Pancreas (tissue), 10 donors: ENCODE measurements at places on chromosomes 6 and 20. TPM values are rescaled to one million over a fixed set of nuclear protein-coding genes. Genes with fewer than 3 reads are reported as not detected.

DNA sequence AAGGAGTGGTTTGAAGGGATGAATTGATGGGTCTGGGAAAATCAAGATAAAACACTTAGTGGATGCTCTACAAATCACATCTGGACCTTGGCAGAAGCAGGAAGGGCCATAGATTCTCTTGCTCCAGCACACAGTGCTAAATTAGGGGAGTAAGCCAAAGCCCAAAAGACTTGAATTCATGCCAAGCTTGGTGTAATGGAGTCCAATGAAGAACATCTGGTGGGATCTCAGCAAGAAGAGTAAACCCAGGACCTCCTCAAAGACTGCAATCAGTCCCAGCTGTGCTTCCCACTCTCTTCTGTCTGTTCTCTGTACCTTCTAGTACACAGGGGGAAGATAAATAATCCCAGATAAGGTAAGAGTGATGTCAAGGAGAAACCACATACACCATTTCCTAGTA lies 683.4 kb downstream of the RNF144B start:
- no peak for DNase-seq

DNA sequence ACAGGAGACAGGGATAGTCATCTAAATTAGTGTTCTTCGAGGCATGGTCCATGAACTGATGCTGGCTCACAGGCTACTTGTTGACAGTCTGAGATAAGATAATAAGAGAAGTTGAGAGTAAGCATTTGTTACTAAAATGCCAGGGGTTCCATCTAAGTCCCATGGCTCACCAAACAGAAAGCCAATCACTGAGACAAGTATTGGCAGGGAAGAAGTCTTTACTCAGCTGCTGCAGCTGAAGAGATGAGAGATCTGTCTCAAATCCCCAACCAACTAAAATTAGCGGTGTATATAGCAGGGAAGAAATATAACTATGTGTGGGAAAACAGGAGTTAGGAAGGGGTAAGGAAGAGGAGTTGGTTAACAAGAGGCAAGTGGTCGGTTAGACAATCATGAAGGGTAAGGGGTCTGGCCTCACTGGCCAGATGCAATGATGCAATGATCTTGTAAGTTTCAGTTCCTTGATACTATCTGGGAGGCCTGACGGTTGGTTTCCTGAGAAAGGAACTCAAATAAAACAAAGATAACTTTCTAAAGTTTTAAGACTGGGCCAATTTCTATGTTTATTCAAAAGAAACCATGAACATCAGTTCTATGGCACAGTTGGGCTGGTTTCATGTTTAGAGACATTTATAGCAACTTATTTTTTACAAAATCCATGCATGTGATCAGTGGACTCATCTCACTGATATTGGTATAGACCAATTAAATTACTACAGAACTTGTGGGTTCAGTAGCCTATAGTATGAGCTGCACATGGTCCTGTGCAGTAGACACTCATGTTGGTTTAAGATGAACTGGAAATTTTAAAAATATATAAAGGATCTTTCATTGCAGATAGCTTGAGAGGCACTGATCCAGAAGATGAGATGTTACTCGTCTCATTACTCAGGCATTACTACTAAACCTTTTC lies 9.9 kb upstream of the HEBP2 start:
- DNase-seq = no peak

GRCh38 chr6:90080876-90081481 lies 186.7 kb downstream of the GJA10 start:
- no peak for DNase-seq

Gene CD109
- total RNA-seq = 0.46 TPM

DNA sequence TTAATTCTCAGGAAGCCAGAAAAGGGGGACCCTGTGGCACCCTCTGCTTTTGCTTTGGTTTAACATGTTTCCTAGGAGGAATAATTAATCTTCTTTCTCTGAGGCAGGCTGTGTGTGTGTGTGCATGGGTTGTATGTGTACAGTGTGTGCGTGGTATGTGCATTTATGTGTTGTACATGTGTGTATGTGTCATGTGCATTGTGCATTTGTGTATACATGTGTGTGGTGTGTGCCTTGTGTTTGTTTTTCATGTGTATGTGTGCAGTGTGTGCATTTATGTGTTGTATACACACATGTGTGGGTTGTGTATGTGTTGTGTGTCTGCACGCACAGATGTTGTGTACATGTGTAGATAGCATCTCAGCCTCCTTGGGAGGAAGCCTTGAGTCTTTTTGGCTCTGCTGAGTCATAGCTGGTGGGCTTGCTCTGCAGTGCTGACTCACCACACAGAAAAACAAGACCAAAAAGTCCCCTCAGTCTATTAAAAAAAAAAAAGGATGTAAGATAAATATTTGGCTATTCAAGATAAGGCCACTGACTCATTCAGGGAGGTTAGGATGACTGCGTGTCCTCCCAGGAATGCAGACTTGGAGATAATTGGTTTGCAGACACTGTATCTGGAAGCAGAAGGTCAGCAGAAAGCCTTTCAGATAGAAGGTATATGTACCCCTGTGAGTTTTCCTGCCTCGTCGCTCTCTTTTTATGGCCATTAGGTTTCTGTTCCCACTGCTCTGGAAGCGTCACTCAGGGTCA lies 58.6 kb downstream of the SYNJ2 start:
- DNase-seq = no peak

Gene KHDRBS2
- total RNA-seq = 0.06 TPM

GRCh38 chr20:57034001-57034400 lies 232.4 kb downstream of the BMP7 start:
- no peak for DNase-seq

Gene SLC17A3
- not detected for total RNA-seq

GRCh38 chr6:45483501-45483900 lies 105.8 kb upstream of the SUPT3H start:
- no peak for DNase-seq

Gene WFDC2
- 30.4 TPM for total RNA-seq

Gene TINAG
- total RNA-seq = not detected

- no peak for DNase-seq
Measured at GRCh38 chr6:42279144-42279781, 61.6 kb upstream of the MRPS10 start.

Gene MYT1
- 0.23 TPM for total RNA-seq

DNA sequence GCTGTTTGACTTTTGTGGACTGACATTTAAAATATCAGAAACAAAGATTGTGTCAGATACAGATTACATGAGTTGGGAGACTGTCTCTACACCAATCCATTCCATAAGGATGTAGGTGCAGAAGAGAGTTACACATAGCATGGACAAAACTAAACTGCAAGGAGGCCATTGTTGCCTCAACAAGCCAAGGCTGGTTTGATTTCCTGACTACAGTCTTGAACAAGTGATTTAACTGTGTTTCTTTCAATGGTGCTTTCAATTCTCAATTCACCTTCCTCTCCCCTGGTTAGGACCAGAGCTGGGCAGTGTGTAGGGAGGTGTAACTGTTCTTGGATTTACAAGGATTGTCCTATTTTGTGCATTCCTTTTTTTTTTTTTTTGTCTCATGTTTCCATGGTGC lies 82.2 kb downstream of the AGPAT4 start:
- no peak for DNase-seq

Gene MYMX
- total RNA-seq = 4.3 TPM
